ENCODE measurements at places on chromosomes 5 and 9. TPM values are rescaled to one million over a fixed set of nuclear protein-coding genes. Genes with fewer than 3 reads are reported as not detected.

SAXO1 gene
- not detected for total RNA-seq

DNA sequence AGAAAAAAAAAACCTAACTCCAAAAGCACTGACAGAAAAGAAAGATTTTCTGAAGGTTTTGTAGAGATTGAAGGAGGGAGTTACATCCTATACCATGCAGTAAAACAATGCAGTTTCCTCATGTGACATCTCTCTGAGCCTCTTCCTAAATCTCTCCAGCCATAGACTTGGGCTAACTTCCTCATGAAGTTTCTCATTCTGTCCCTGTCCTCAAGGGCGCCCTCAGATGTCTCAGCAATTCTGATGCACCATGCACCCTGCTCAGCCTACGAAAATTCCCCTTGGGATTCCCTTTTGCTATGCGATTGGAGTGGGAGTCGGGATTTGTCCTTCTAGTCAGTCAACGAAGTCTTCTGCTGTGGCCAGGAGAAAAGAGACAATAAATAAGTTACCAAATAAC lies 68.9 kb downstream of the FAT2 start:
- no peak for DNase-seq

- no peak for DNase-seq
Observed at GRCh38 chr9:107180206-107180605, 102.9 kb upstream of the RAD23B start.

IL13 gene
- not detected for total RNA-seq
